Urothelium cell line (cell line): ENCODE measurements at places on chromosomes 3 and 15.
A peak's percentile ranks its signal among the peaks of the same experiment; 100 is the strongest.

GRCh38 chr15:57921371-57921770, 144.1 kb downstream of the ALDH1A2 start:
- DNase-seq, result no peak

DNA sequence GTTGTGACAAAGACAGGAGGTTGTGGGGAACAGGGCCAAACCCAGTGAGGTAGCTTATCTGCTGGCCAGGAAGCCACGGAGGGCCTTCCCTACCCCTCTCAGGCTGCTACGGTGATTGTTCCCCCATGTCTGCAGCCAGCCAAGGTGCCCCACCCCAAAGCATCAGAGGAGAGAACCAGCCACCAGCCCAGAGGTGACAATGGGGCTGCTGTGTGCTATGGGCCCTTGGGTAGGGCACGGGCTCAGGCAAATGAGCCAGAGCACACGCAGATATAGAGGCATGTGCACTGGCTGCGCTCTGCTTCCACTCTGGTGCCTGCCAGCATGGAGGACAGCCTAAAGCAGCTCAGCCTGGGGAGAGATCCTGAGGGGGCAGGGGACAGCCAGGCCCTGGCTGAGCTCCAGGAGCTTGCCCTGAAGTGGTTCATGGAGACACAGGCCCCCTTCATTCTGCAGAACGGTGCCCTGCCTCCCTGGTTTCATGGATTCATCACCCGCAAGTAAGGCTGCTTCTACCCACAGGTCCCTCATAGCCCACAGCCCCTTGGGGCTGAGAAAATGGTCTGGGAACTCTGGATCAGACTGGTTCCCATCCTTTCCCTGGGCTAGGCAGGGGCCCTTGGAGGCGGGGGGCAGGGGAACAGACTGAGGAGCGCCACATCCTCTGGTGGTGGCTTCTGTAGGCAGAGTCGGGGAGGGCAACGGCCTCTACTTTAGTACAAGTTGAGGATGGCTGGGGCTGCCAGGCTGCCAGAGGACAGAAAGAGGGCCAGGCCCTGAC, at the start of gene SH2D7:
SH2D7 (plus strand) TSS at position 301 of the 781 bp plus-strand sequence; CDS start at position 325, 24 bp downstream.
- DNase-seq, result no peak

GRCh38 chr15:93861956-93862741, 369.2 kb upstream of the MCTP2 start:
- no peak for DNase-seq

DNA sequence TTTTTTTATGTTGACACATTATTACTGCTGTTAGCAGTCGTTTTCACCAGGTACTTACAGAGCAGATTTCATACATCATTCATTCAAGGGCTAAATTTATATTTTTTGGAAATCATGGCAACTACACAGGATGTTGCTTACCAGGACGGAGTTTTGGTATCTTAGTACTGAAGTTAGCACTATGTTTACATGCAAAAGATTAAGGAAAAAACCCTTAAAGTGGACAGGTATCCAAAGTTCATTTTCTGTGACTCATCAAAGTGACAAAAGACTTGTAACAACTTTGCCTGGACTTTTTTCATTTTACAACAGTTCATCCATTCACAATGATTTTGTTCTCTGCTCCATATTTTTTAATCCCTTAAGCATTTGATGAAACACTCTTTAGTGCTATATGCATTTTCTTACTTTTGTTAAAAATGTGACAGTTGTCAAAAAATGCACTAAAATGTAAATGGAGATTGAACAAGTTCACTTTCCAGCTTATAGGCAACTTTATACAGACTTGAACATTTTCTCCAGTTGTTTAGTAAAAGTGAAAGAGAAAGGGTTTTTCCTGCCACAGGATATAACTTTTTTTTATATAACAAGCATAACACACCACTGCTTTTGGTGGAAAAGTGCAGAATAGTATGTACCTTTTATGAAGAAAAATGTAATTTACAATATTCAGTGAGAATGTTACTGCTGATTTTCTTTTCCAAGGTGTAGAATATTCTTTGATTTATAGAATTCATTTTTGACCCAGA, 104.1 kb downstream of the STT3B start:
- DNase-seq, result no peak

GRCh38 chr15:67794832-67795574, 30.3 kb upstream of the SKOR1 start:
- DNase-seq, result no peak

- DNase-seq, result peak; percentile 62
Measured at GRCh38 chr15:56496635-56497034, 31.7 kb upstream of the MNS1 start.

- no peak for DNase-seq
Measured at GRCh38 chr3:197468866-197469382, 86.8 kb downstream of the BDH1 start.

- DNase-seq, result no peak
Measured at GRCh38 chr3:146895026-146895749, 290.0 kb upstream of the PLSCR5 start.

GRCh38 chr15:29883126-29883525, 60.9 kb upstream of the TJP1 start:
- DNase-seq, result no peak

DNA sequence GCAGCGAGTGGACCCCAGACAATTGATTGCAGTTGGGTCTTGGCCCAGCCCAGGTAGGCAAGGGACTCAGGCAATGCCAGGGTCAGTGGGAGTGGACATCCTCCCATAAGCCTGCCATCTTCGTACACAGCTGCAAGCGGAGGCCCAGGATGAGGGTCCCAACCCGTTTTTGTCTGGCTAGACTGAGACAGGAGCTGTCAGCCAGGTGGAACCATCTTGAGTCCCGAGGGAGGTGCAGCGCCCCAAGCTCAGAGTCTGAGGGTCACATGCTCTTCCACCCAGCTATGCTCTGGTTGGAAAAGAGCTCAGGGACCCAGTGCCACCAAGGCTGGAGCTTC, 22.6 kb upstream of the IP6K2 start:
- no peak for DNase-seq

DNA sequence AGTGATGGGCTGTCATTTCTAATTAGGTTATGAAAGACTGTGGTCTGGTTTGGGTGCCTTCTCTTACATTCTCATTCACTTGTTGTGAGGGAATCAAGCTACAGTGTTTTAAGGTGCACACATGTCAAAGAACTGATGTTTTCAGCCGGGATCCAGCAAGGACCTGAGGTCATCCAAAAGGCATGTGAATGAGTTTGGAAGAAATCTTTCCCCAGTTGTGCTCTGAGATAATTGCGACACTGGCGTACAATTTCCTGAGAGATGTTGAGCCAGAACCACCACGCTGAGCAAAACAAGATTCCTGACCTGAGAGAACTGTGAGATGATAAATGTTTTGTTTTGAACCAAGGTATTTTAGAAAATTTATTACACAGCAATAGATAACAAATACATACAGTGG, 295.3 kb upstream of the SLITRK3 start:
- no peak for DNase-seq

- no peak for DNase-seq
Measured at GRCh38 chr15:36545467-36545992, 33.9 kb upstream of the CDIN1 start.

- DNase-seq, result no peak
Measured at GRCh38 chr3:39626198-39626597, 158.7 kb downstream of the MOBP start.

GRCh38 chr3:21330293-21330692, 420.7 kb downstream of the ZNF385D start:
- DNase-seq, result peak; percentile 11

- DNase-seq, result no peak
Measured at GRCh38 chr3:143529018-143529478, 319.2 kb downstream of the SLC9A9 start.

DNA sequence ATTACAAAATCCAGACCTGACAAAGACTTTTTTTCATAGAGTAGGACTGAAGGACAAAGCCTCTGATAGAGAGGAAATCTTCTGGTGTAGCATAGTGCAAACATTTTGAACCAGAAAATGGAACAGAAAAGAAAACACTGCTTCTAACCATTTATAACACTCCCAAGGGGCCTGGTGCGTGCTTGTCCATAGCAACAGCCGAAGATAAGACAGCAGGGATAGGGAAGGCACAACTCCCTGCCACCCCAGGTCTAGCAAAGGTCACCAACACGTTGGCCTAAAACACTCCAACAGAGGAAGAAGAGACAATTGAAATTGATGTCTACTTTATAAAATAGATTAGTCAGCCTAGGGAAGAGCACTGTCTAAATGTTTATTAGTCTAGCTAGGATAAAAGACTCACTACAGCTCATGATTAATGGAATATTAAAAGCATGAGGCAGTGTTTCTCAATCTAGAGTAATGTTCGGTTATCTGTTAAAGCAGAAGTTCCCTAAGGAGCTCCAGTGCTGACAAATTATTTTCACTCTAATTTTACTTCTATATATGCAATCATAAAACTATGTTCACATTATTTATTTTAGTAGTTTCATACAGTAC, 145.2 kb downstream of the P3H2 start:
- DNase-seq, result no peak

DNA sequence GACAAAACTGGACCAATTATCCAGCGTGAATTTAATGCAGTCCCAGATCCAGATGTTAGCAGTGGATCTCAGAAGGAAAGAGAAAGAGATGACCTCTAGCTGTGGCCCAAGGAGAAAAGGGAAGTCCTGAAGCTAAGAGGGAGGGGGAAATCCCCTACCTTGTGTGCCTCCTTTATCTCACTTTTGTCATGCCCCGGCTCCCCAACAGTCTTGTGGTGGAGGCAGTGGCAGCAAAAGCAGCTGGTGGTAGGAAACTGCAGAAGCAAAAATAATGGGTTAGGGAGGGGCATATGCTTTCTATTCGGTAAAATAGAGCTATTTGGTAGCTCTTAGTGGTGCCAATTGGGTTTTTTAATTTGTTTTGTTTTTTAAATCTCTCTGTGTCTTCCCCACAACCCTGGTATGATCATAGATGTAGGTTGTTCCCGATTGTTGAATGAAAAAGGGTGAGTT, 56.5 kb downstream of the MCTP2 start:
- no peak for DNase-seq

GRCh38 chr3:110521019-110521418, 550.6 kb upstream of the NECTIN3 start:
- DNase-seq, result peak; percentile 49

DNA sequence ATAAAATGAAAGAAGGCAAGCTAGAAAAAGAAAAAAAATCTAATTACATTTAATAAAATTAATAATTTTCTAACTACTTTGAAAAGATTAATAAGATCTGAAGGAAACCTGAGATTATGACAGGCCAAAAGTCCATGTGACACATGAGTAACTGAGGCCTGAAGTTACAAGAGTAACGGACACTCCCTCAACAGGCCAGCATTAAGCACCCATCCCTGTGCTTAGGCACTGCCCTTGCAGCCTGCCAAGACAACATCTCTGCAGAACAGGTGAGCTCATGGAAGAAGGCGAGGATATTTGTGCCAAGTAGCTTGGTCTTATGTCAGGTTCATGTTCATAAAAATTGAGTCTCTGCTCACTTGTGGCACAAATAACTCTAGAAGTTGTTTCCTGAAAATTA, 31.8 kb downstream of the SUCLG2 start:
- DNase-seq, result no peak

DNA sequence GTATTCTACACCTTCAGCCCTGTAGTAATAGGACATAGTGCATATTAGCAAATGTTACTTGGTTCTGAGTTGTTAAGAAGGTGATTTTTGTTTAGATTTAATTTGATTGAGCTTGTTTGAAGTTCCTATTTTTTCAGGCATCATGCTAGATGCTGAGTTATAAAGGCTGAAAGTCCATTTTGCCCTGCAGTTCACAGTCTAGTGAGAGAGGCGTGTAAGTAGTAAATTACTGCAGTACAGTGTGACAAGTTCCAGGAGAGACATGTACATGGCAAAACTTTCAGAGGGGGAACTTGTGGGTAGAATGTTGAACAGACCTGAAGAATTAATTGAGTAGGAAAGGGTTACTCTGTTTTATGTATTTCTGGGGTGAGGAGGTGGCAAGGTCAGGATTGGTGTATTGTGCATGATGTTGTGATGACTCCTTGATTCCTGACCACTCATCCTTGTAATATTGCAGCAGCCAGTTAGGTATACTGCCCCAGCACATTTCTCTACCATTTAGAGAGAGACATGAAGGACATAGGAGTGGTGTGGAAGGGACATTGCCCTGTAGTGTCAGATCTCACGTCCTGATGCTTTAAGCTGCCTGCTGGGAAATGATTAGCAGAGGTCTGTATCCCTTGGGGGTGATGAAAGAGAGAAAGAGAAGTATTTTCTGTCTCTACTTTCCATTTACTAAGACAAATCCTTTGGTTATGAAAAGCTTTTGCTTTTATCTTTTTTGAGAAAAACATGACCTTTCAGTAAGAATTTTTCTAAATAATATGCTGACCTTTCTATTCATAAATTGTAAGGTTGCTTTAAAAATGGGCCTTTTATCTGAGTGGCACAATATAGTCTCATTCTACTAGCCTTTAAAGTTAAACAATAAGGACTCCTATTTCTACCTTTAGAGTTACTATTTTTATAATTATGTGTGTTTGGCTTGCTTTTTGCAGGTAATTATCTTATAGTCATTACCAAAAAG, 16.9 kb downstream of the SACM1L start:
- no peak for DNase-seq

GRCh38 chr3:123524981-123525380, 59.9 kb downstream of the HACD2 start:
- DNase-seq, result no peak

- DNase-seq, result no peak
Measured at GRCh38 chr15:73767806-73768501, 14.8 kb upstream of the INSYN1 start.

- no peak for DNase-seq
Measured at GRCh38 chr3:9678493-9678892, 25.1 kb upstream of the CPNE9 start.

- DNase-seq, result no peak
Measured at GRCh38 chr3:182284793-182285192, 508.5 kb upstream of the ATP11B start.
